Tibial nerve (tissue), 4 donors: ENCODE measurements at places on chromosomes 6 and 20. TPM values are rescaled to one million over a fixed set of nuclear protein-coding genes. Genes with fewer than 3 reads are reported as not detected.

DNA sequence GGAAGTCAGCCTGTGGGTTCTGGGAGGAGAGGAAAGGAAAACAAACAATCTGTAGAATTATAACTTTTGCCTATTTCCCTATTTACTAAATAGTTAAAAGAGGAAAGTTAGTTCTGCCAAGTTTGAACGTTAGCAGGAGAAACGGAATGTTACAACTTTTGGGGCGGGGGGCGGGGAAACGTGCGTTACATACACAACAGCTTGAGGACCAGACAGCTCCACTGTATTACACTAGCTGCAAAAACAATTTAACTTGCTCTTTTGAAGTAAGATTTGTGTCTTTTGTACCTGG, 498 bp upstream of the PRDM1 start:
- H3K36me3 ChIP-seq = no peaks in the 10 kb centered on the region
- H3K4me3 ChIP-seq = peak overlapping the region; percentile 51
- H3K27me3 ChIP-seq = peaks cover 23% of the 10 kb centered on the region
- peak overlapping the region; percentile 73 for H3K27ac ChIP-seq
- no peaks in the 10 kb centered on the region for H3K4me1 ChIP-seq

DNA sequence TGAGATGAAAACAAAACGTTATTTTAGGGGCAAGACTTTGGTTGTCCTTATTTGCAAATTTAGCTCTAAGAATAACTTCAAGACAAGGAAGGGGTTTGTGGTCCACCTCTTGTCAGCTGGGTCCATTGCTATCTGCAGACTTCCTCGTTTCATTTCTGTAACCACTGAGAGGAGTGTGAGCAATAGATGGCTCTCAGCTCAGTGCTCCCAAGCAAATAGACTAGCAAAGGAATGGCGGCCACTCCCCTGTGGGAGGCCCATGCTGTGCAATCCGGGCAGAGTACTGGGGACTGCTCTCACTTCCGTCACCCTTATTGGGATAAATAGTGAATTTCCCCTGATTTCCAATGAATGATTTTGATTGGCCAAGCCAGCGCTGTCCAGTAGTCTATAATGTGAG, 176.6 kb downstream of the ZDHHC14 start:
- no peaks in the 10 kb centered on the region for H3K27me3 ChIP-seq
- H3K4me1 ChIP-seq = no peaks in the 10 kb centered on the region
- DNase-seq = no peak
- H3K4me3 ChIP-seq = no peak overlapping the region

DNA sequence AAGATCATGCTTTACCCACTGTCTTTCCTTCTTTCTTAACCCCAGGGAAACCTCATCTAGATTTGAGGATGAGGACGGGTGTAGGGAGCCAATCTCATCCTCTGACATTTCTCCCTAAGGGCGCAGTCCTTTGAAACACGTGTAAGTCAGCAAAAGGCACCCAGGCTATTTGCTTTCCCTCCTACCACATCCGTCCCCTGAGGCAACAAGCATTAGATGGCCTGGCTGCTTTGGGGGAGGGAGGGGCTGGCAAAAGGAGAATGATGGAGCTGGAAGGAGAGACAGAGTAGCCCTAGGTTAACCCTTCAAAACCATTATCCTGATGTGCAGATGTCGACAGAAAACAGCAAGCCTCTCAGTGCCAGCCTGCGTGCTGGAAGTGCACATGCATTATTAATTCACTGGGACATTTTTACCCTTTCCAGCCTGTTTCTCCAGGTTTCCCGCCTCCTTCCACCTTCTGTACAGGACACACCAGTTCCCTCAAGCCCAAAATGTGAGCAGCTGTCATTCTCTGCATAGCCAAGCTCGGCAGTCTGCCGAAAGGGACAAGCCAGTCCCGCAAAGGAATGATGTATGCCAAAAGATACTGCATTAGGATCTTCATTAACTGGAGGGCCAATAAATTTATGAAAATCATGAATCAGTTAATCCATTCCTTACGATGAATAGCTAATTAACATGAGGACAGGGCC, 547.2 kb downstream of the CD83 start:
- no peaks in the 10 kb centered on the region for H3K36me3 ChIP-seq
- no peaks in the 10 kb centered on the region for H3K4me1 ChIP-seq
- H3K27me3 ChIP-seq = no peaks in the 10 kb centered on the region
- H3K27ac ChIP-seq = no peak overlapping the region
- DNase-seq = no peak

GRCh38 chr20:39983183-39983582, 705.9 kb downstream of the MAFB start:
- no peak overlapping the region for H3K4me3 ChIP-seq
- no peaks in the 10 kb centered on the region for H3K36me3 ChIP-seq
- DNase-seq = no peak
- no peak overlapping the region for H3K27ac ChIP-seq
- H3K4me1 ChIP-seq = peaks cover 7% of the 10 kb centered on the region

The KHDRBS2 gene
- total RNA-seq = 0.22 TPM
